HuH-7.5 (cell line): ENCODE measurements at places on chromosomes 5 and 9.

- DNase-seq, result no peak
Measured at GRCh38 chr5:61965490-61965889, 340.5 kb upstream of the KIF2A start.

DNA sequence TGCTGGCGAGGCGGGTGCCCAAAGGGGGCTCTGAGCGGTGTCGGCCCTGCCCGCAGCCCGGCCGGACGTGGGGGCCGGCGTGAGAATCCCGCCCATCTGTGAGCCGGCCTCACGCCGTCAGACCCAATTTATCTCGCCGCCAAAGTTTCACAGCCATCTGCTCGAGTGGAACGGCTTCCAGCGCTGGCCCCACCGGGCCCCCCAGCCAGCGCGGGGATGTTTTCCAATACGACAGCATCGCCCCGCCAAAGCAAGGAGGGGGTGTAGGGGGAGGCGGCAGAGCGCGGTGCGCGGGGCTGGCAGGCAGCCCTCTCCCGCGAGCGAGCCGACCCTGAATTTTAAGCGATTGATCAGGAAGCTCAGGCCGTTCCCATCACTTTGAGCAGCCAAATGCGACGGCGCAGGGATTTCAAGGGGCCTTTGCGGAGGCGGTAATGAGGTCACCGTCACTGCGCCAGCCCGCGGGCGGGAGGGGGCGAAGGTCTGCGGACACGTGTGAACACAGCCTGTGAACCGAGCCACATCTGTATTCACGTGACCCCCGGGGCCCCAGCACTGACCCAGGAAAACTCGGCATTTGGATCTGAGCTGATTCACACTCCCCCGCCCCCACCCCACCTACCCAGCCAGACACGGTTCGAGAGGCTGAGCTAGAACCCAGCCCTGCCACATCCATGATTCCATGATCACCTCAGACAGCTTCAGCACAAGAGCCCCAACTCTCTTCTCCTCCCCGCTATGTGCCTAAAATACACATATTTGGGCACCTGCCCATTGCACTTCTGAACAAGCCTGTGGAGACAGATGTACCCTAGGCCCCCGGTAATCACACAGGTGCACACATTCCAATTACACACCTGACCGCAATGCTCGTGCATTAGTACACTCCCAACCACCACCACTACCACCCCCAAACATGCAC lies 47.8 kb upstream of the PSD2 start:
- no peak for DNase-seq

- DNase-seq, result no peak
Measured at GRCh38 chr9:115333277-115334070, 215.5 kb upstream of the TNC start.

DNA sequence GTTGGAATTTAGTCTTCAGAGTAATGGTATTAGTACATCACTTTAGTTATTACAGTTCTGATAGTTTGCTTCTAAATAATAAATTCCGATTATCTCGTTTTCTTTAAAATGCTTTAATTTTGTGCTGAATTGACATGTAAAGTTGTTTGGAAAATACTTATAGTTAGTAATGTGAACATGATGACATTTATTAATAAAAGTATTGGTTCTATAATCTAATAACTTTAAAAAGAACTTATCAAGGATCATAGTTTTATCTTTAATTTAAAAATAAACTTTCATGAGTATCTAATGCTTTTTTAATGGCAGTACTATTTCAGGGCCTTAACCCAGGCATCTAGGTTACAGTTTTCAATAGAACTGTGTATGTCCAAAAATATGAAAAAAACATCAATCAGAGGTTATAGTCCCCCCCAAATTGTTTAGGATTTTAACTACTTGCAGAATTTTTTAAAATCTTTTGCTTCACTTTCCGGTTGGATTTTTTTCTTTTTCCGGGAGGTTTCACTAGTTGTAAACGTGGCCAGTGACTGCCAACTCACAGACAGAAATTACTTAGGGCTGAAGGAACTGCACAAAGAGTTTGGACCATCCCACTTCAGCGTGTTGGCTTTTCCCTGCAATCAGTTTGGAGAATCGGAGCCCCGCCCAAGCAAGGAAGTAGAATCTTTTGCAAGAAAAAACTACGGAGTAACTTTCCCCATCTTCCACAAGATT lies 680 bp downstream of the GPX8 start:
- DNase-seq, result no peak

DNA sequence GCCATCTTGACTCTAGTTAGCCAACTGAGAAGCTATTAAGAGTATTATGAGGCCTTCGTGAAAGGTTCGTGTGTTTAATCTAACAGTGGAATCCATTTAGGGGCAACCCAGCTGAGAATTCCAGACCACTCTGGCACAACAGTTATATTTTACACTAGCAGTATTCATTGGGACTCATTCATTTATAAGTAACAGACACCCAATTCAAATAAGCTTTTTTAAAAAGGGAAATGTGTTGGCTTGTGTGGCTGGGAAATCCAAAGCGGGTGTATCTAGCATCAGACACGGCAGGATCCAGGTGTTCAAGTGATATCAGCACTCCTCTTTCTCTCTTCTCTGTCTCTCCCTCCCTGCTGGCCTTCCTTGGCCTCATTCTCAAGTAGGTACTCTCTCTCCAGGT lies 46.0 kb upstream of the SHC3 start:
- no peak for DNase-seq

GRCh38 chr5:109703166-109703565 lies 13.4 kb downstream of the MAN2A1 start:
- DNase-seq, result no peak

- DNase-seq, result no peak
Measured at GRCh38 chr5:82655078-82655477, 376.9 kb upstream of the RPS23 start.

- DNase-seq, result no peak
Measured at GRCh38 chr9:109488791-109489492, 9.2 kb downstream of the PTPN3 start.

- DNase-seq, result no peak
Measured at GRCh38 chr5:61981886-61982285, 324.1 kb upstream of the KIF2A start.

GRCh38 chr9:114467226-114467750 lies 38.0 kb downstream of the WHRN start:
- no peak for DNase-seq

DNA sequence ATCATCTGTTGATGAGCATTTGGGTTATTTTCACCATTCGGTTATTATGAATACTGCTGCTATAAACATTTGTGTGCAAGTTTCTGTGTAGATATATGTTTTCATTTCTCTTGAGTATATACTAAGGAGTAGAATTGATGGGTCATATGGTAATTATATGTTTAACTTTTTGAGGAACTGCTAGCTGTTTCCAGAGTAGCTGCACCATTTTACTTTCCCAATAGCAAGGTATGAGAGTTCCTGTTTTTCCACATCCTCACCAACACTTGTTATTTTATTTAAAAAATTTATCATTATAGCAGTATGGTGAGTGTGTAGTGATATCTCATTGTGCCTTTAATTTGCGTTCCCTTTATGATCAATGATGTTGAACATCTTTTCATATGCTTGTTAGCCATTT lies 29.2 kb downstream of the CD14 start:
- DNase-seq, result no peak

DNA sequence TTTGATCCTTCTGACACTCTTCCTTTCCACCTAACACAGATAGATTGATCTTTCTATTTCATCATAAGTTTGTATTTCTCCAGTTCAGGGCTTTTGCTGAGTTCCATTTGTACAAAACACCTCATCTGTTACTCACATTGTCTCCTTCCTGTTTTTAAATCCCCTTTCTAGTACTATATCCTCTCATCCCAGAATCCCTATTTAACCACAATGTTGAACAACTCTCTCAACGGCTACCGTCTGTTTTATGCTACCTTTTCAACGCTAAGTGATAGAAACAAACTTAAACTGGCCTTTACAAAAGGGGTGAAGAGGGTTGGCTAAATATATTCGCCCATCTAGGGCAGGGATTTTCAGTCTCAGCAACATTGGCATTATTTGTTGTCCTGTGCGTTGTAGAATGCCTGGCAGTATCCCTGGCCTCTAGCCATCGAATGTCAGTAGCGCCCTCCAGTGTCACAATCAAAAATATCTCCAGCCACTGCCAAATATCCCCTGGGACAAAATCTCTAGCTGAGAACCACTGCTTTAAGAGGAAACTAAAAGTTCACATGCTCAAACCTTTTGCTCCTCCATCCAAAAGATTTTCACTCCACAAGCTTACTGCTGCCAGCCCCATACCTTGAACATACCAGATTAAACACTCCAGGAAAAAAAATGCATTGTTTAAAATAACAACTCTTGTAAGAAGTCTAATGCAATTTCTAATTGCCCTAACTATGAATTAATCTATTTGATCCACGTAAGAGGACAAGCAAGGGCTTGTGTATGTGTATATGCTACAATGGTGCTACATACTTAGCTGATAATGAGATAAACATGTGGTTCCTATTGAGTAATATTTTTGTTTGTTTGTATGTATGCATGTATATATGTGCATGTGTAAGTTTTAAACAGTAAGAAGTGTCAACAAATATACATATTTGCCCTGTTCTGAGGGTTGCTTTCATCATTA lies 344.0 kb downstream of the PTPRD start:
- peak; percentile 6 for DNase-seq

GRCh38 chr5:76859591-76860247 lies 9.9 kb downstream of the S100Z start:
- no peak for DNase-seq

- no peak for DNase-seq
Measured at GRCh38 chr9:89522261-89522958, 24.5 kb upstream of the SEMA4D start.

- no peak for DNase-seq
Measured at GRCh38 chr5:163190784-163191183, 246.6 kb upstream of the CCNG1 start.

- no peak for DNase-seq
Measured at GRCh38 chr5:15023846-15024245, 152.3 kb upstream of the ANKH start.

GRCh38 chr5:14028938-14029584 lies 84.6 kb upstream of the DNAH5 start:
- no peak for DNase-seq

GRCh38 chr9:134689321-134690181 lies 47.9 kb downstream of the COL5A1 start:
- peak; percentile 87 for DNase-seq

DNA sequence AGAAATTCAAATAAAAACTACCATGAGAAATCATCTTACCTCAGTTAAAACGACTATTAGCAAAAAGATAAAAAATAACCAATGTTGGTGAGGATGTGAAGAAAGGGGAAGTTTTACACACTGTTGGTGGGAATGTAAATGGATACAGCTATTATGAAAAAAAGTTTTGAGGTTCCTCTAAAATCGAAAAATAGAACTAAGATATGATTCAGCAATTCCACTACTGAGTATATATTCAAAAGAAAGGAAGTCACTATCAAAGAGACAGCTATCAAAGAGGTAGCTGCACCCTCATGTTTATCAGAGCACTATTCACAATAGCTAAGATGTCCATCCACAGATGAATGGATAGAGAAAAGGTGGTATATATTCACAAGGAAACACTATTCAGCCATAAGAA lies 1888.4 kb downstream of the MAT2B start:
- DNase-seq, result no peak

DNA sequence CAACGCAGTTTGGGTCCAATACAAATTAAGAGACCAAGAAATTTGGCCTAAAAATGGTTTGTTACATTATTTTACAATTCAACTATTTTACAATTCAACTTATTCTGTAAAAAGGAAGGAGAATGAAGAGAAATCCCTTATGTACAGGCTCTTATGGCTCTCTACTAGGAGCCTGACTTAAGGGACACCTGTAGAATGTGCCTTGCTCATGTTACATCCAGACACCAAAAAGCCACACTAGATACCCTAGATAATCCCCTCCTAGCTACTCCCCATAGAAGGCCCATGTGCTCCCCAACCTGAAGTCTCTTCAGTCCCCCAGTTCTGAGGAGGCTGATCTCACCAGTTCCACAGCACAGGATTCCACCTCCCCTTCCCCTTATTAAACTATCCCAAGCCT lies 14.1 kb upstream of the NNT start:
- no peak for DNase-seq

DNA sequence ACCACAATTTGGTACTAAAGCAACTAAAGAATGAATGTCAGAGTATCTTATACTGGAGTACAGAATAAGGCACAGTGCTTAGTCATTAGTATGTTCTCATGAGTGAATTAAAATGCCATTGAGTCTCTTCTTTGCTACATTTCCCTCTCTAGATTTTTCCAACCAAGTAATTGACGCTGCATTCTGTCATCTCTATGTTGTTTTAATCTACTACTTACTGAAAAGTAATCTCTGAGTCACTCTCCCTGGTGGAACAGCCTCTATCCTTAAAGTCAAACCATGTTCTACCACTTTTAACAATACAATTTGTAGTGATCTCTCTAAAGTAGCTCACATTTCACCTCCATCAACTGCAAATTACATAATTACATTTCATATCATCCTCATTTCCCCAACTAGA lies 495.1 kb downstream of the CDH18 start:
- DNase-seq, result no peak
